ENCODE measurements at places on chromosomes 12 and 14.

GRCh38 chr12:51788876-51789275, 59.6 kb downstream of the FIGNL2 start:
- peak; percentile 37 for DNase-seq

- DNase-seq: no peak
These were observed 37.7 kb upstream of the GXYLT1 start for GRCh38 chr12:42182394-42182793.

- no peak for DNase-seq
These were observed 40.3 kb upstream of the SMOC1 start for GRCh38 chr14:69838881-69839416.

GRCh38 chr14:52911904-52912303, 38.9 kb downstream of the FERMT2 start:
- no peak for DNase-seq

DNA sequence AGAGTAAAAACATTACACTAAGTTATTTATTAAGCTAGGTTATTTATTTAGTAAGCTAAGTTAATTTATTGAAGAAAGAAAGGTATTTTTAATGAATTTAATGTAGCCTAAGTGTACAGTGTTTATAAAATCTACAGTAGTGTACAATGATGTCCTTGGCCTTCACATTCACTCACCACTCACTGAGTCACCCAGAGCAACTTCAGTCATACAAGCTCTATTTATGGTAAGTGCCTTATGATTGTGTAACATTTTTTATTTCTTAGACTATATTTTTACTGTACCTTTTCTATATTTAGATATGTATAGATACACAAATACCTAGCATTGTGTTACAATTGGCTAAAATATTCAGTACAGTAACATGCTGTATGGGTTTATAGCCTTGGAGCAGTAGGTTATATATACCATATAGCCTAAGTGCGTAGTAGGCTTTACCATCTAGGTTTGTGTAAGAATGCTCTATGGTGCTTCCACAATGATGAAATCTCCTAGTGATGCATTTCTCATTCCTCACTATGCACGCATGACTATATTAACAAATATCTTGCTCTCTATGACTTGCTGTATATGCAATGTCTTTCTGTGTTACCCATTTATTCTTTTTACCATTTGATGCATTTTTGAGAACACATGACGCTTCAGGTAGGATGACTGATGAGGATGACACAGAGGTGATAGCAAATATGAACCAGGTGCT, 309.6 kb upstream of the ATXN7L3B start:
- DNase-seq: no peak

- peak; percentile 69 for DNase-seq
These were observed 47.7 kb upstream of the ERGIC2 start for GRCh38 chr12:29428633-29429032.

DNA sequence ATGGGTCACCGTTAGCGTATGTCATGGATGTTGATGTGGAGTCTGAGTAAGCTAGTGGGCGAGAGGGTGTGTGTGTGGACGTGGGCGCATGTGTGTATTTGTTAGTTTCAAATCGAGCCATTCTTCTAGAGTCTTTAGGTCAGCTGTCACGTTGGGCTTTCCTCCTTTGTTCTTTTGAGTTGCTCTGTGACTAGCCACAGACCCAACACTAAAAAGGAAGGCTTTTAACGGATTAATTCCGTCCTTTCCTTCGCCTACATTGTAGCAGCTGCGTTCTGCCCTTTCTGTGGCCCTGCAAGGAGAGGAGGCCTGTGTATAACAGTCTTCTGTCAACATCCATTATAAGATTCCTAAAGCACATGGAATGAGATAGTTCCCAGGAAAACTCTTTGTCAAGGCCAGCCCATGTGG, 117.2 kb upstream of the DNM1L start:
- no peak for DNase-seq

DNA sequence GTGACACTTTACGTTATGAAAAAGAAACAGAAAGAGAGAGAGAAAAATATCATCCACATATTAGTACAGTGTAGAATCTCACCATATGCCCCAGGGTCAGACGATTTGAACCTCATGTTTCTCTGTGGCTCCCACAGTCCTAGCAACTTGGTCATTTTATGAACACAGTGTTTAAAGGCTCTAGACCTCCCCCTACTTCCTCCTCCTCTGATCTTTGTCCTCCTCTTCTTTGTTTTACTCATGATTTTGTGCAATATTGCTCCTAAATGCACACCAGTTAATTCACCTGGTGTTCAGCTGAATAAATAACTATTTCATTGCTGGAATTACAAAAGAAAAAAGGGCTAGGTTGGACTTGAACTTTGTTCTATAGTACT, 18.2 kb downstream of the GLT1D1 start:
- DNase-seq: no peak

DNA sequence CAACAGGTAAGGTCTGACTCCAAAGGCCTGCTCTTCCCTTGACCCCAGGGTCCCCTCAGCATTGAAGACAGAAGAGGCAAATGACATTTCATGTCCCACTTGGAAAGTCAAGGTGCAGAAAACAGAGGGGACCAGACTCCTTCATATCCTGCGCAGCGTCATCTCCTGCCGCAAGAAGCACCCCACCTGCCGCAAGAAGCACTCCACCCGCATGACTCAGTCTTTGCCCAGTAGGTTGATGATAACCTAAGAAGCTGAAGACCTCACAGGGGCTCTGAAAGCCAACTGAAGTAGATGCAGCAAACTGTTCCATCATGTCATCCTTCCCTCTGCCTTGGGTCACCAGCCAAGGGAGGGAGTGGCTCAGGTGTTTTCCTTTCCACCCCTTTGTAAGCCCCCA, 11.6 kb upstream of the SMUG1 start:
- no peak for DNase-seq

DNA sequence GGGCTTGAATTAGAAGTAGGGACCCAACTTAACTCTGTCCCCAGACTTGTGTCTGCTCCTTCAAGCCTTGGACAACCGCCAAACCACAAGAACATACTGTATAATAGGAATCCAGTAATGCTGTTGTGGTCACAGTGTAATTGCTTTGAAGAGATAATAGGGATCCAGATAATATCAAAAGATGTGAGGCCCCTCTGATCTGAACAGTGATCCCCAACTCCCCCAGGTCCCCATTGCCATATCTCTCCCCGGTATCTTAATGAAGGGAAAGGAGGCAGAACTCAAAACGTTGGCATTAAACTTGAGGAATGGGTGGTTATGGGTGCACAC, 8.5 kb upstream of the PLEKHH1 start:
- no peak for DNase-seq

- no peak for DNase-seq
These were observed 16.3 kb downstream of the ASB2 start for GRCh38 chr14:93960108-93960475.

DNA sequence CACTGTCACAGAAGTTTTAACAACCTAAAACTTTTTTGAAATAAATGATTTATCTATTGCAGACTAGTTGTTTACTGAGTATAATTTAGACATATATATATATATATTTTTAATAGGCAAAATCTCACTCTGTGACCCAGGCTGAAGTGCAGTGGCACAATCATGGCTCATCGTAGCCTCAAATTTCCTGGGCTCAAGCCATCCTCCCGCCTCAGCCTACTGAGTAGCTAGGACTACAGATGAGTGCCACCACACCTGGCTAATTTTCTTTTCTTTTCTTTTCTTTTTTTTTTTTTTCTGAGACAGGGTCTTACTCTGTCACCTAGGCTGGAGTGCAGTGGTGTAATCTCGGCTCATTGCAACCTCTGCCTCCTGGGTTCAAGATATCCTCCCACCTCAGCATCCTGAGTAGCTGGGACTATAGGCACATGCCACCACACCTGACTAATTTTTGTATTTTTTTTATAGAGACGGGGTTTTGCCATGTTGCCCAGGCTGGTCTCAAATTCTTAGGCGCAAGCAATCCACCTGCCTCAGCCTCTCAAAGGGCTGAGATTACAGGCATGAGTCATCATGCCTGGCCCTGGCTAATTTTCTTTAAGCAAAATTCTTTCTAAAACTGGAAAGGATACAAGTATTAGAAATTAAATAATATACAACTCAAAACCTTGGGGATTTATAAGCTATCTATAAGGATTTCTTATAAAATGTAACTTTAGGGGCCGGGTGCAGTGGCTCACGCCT, 23.1 kb downstream of the EEA1 start:
- DNase-seq: no peak

GRCh38 chr12:148676-149416, 65.1 kb downstream of the SLC6A12 start:
- DNase-seq: peak; percentile 13

DNA sequence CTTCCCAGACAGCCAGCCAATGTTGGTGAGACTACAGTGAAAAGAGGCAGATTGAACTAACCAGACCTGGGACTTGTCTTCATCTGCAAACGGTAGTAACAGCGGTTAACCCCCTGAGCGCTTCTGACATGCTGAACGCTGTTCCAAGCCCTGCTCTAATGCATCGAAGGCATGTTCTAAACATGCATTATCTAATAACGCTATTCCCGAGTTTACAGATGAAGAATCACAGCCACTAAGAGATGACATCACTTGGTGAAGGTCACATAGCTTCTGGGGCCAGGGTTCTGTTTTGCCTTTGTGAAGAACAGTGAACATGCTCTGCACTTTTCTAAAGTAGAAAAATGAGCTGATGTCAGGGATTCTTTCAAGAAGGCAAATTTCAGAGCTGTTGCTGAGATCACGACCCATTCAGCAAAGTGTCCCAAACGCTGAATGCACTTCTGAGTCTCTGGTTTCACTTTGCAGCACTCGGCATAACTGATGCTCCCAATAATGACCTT, 56.0 kb downstream of the FOS start:
- no peak for DNase-seq

DNA sequence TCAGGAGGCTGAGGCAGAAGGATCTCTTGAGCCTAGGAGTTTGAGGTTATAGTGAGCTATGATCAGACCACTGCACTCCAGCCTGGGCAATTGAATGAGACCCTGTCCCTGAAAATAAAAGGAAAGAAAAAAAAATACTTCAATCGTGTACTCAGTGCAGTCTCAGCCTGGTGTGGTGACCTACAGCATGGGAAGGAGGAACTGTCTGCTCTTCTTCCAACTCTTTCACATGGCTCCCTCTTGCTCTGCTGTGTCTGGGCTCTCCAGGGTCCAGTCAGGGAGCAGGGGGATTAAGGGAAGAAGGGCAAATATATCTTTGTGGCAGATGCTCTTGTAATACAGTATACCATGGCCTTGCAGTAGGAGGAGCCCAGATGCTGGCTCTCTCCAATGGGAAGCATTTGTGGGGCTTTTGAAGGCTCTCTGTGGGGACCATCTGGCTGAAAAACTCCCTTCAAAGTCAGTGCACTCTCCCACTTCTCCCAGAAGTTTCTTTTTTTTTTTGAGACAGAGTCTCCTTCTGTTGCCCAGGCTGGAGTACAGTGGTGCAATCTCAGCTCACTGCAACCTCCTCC, 76.6 kb upstream of the TMPO start:
- DNase-seq: no peak

GRCh38 chr12:82029936-82030335, 270.8 kb upstream of the PPFIA2 start:
- no peak for DNase-seq

DNA sequence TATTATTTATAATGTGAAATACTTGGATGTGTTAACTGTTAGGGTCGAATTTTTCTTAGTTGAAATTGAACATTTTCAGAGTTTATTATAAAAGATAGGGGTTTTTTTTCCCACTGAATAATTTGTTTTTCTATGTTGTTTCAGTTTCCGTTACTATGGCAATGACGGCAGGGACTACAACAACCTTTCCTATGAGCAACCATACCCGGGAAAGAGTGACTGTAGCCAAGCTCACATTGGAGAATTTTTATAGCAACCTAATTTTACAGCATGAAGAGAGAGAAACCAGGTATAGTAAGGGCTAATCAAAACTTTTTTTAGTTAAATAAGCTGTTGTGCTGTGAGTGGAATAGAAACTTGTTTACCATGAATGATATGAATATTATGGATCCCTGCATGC, 35.1 kb upstream of the BMAL2 start:
- DNase-seq: no peak

DNA sequence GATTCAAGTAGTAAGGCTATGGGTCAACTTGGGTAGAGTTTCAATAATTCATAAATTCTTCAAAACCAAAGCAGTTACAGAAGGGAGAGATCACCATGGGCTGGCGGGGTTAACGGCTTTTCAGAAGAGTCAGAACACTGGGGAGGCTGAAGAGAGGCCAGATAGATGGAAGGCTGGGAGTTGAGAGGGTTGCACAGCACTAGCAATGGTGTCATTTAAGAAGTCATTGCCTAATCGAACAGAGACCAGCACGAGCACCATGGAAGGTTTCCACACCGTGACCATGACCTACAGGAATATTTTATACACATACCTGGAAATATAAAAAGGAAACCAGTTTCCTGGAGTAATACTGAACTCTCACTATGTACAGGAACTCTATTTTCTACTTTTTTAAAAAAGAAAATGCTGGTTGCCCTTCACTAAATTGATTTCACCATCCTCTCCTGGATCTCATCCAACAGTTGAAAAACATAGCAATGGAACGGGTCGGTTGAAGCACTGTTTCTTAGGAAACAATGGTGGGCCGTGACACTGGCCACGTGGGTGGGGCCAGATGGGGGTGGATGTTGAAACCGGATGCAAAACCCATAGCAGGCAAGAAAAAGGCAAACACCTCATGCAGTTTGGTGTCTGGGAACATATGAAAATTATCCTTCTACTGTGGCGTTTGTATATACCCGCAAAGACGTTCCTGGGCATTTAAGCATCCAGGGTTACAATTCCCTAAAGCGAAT, 38.0 kb upstream of the RIN3 start:
- no peak for DNase-seq

DNA sequence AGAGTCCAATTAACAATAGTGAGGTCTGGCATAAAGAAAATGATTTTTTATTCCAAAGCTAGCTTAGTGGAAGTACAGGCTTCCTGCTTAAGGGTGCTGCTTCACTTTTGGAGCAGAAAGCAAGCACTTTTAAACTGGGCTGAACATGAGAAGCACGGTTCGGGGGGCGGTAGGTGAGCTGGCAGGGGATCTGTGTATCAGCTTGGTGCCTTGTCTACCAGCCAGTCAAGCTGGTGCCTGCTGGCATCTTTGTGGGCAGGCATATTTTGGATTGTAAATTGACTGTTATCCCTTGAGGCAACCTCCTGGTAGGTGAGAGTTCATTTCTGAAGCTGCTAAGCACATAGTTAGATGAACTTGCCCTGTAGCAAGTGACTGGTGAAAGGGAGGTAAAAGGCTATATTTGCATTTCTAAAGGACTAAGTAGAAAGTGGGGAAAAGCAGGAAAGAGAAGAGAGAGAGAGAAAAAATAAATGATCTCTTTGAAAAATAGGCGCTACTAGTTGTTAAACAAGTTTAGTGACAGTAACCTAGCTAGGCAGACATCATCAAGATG, 121.1 kb upstream of the SYT10 start:
- DNase-seq: no peak

DNA sequence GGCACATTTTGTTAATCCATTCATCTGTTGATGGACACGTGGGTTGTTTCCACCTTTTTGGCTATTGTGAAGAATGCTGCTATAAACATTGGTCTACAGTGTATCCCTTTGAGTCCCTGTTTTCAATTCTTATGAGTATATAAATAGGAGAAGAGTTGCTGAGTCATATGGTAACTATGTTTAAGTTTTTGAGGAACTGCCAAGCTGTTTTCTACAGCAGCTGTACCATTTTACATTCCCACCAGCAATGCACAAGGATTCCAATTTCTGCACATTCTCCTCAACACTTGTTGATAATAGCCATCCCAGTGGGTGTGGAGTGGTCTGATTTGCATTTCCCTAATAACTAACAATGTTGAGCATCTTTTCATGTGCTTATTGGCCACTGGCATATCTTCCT, 6.9 kb upstream of the SVOP start:
- no peak for DNase-seq

- DNase-seq: no peak
These were observed 101.8 kb upstream of the BBS10 start for GRCh38 chr12:76449993-76450392.

- no peak for DNase-seq
These were observed 9.7 kb downstream of the FUT8 start for GRCh38 chr14:65422088-65422834.

All from RWPE1 (cell line).